Smooth muscle cell of trachea (primary cell): ENCODE measurements at places on chromosomes 6 and 20. TPM values are rescaled to one million over a fixed set of nuclear protein-coding genes. Genes with fewer than 3 reads are reported as not detected.

Gene PLA2G7
- not detected in 2 replicates for total RNA-seq

Gene KIF25
- total RNA-seq = not detected in 2 replicates

Gene HSPA1L
- total RNA-seq = 1.5 TPM in 2 replicates

Gene NMBR
- total RNA-seq = not detected in 2 replicates

Gene DSTN
- total RNA-seq = 219 and 323 TPM in 2 replicates

Gene CD93
- 1.0 TPM in 1 of 2 replicates, not detected in the other for total RNA-seq

Gene ASF1A
- total RNA-seq = 12.1 and 22.1 TPM in 2 replicates

Gene EPPIN
- total RNA-seq = not detected in 2 replicates

Gene MLN
- total RNA-seq = not detected in 2 replicates

Gene ETV7
- 0.29 and 0.99 TPM in 2 replicates for total RNA-seq
